ENCODE measurements at places on chromosomes 2 and 18.
A peak's percentile ranks its signal among the peaks of the same experiment; 100 is the strongest.

DNA sequence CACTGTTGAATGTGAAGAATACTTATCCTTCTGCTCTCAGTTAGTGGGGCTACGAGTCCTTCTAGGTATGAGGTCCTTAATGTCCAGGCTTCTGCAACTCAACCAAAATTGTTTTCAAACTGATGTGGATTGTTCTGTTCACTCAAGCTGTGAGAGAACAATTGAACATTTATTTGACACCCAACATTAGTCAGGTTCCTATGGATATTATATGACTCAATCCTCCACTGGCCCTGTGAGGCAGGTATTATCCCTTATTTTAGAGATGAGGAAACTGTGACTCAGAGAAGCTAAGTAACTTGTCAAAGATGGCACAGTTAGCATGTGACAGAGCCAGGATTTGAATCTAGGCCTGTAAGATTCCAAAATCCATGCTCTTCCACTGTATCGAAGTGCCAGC, 1.2 kb upstream of the LYG2 start:
- no peak for DNase-seq

GRCh38 chr2:126826491-126826890, 72.2 kb upstream of the TEX51 start:
- DNase-seq: no peak

GRCh38 chr2:228140934-228141528, 40.5 kb downstream of the SPHKAP start:
- no peak for DNase-seq

- no peak for DNase-seq
Observed at GRCh38 chr2:120450196-120450820, 104.4 kb downstream of the INHBB start.

DNA sequence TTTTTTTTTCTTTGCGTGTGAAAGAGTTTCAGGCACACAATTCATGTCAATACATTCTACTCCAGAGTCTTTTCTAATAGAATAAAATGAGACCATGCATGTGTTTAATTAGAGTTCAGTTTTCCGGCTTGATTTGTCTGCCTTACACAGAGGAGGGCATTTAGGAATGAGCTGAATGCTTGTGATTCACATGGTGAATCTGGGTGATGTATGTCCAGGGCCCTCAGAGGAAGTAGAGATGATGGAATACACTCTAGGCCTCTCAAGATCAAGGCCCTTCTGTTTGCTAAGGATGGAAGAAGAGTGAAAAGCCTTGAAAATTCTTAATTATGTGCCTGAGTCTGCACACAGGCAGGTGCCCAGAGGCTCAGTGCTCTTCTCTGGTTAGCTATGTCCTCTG, 71.0 kb upstream of the CYRIA start:
- DNase-seq: no peak

- no peak for DNase-seq
Observed at GRCh38 chr18:60228609-60229595, 143.7 kb downstream of the MC4R start.

GRCh38 chr18:34709750-34710441, at the start of gene DTNA:
DTNA (plus strand) TSS chr18:34710298; CDS start chr18:34755977, 45,679 bp downstream.
- peak; percentile 72 for DNase-seq

GRCh38 chr2:16666449-16666801, 791 bp upstream of the CYRIA start:
- DNase-seq: no peak

GRCh38 chr18:74389171-74389927, 67.8 kb downstream of the DIPK1C start:
- DNase-seq: no peak

GRCh38 chr2:59217360-59217759, 976.2 kb upstream of the FANCL start:
- DNase-seq: no peak

- no peak for DNase-seq
Observed at GRCh38 chr18:24153397-24153796, 14.5 kb downstream of the CABYR start.

DNA sequence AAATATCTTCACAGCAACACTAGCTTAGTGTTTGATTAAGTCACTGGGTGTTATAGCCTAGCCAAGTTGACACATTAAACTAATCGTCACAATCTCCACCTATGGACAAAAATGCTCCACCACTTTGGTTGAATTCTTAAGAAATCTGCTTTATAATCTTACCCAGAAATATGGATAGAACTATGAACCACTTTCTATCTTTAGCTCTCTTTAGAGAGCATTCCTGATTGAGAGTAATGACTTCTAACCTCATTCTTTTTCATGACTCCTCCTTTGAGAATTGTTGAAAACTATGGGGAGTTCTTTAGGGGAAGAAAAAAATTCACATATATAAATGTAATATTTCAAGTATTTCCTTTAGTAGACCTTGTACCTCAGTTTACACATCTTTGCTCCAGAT, 1282.2 kb upstream of the ZEB2 start:
- DNase-seq: no peak

DNA sequence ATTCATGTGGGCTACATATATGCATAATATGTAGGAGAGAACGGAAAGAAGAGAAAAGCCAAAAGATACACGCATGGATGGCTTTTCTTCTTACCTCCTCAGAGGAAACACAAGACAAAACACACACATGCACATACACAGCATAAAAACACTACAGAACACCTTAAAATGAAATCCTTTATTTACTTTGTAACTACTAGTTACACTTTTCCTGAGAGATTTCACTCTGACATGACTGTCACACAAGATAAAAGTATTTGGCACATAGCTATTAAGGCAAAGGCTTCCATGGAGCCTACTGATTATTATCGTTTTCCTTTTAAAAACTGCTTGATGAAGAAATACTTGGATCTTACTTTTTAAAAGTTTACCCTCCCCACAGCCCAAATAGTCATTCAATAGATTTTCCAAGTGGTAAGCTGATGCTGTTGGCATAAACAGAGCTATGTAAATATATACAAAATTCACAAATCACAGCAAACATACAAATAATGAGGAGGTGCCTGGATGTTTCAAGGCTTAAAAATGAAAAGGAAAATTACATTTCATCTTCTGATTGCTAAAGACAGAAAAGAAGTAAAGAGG, 8.6 kb downstream of the ZEB2 start:
- DNase-seq: no peak

- DNase-seq: no peak
Observed at GRCh38 chr18:45805551-45805950, 19.9 kb upstream of the SIGLEC15 start.

GRCh38 chr2:222283634-222284033, 15.2 kb downstream of the PAX3 start:
- DNase-seq: no peak

- no peak for DNase-seq
Observed at GRCh38 chr2:192122141-192122540, 72.6 kb downstream of the TMEFF2 start.

GRCh38 chr2:143390171-143390570, 261.0 kb downstream of the ARHGAP15 start:
- DNase-seq: no peak

GRCh38 chr2:216202626-216203250, 93.6 kb downstream of the XRCC5 start:
- no peak for DNase-seq

- no peak for DNase-seq
Observed at GRCh38 chr2:58702302-58702885, 461.3 kb upstream of the FANCL start.

DNA sequence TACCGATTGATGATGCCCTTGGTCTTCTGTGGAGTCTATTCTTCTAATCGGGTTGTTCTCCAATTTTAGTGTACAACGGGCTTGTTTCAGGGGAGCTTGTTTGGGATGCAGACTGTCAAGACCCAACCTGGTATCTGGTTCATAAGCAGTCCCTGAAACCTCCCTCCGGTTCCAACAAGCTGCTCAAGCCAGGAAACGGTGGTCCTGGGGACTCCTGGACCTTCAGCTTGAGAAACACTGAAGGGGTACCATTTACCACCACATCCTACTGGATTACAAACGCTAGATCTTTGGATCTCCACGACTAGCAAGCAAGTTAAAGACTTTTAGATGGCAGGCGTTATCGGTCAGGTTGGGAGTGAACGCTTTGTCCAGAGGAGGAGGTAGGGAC, 2.0 kb downstream of the BCL2 start:
- no peak for DNase-seq

DNA sequence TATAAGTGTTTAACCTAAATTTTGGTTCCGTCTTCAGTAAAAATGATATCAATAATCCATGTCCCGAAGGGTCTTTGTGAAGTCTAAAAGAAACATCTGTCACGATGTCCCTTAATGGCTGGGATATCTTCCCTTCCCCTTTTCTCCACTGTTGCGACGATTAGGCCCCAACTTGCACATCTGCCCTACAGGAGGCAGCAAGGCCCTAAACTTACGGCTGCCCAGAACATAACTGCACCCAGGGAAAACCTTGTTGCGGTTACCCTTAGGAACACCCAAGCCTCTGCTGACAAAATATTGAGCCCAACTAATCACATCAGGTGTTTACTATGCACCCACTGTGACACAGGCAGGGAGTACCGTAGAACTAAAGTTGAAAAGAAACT, 1.3 kb upstream of the SMAD2 start:
- DNase-seq: peak; percentile 36

DNA sequence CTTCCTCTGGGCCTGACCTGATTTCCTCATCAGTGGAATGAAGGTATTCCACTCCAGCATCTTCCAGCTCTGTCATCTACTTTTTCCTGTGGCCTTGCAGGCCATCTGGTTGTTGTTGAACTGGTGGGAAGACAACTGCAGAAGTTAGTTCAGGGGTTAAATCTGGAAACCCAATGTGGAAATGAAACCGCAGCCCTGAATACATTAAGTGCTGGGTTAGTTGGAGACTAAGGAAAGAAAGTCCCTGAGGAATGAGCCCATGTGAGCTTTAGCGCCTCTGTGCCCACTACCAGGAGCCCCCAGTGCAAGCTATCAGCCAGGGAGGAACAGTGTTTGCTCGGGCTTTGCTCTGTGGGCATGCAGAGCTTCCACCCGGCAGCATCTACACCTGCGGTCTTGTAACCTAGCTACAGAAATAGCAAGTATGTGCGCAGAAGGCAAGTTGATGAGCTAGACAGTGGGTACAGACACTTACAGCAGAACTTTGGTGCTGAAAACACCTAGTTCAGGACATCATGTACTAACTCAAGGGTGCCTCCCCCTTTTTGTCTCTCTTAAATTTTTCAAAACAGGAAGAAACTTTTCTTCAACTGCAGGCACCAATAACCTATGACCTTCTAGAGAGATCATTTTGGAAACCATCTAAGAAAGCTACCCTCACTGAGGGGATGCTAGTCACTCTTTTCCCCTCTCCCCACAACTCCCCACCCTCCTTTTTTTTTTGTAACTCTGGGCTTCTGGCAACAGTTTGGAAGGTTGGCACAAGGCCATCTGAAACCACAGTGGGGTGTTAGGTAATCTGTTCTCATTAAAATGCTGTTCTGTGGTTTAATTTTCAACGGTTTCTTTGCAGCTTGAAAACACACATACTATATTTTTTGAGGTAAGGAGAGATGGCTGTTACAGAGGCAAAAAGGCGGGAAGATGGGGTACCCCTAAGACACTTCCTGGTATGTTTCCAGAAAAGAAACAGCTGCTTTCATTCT, 18.3 kb upstream of the CXCR4 start:
- peak; percentile 10 for DNase-seq

DNA sequence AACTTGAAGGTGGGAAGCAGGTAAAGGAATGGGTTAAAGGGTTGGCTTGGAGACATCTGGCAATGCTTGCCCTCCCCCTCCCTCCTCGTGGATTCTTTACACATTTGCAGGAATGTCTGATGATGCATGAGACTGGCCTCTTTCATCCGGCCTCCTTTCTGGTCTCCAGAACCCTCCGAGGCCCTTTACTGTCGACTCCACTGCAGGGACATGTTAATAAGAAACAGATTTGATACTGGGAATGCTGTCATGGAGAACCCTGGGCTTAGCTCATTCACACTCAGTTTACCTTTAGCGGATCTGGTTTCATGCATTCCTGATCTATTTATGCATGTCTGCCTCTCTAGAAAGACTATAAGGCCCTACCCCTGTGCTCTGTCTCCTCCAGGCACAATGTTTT, 238.7 kb downstream of the TGIF1 start:
- no peak for DNase-seq

- DNase-seq: no peak
Observed at GRCh38 chr2:18467749-18468360, 92.6 kb downstream of the RDH14 start.

DNA sequence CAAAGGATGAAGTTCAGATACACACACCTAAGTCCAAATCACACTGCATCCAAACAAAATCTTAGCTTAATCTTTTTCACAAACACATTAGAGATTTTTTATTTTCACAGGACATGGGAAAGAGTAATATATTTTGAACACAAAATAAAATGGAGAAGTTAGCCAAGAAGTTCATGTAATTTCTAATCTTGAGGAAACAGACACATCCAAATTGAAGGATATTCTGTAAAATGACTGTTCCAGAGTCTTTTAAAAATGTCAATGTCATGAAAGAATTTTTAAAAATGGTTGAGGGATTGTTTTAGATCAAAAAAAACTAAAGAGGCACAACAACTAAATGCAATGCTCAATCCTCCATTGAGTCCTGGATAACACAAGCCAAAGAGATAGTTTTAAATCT, 12.4 kb upstream of the RAPGEF4 start:
- no peak for DNase-seq

All from NCI-H1105 (cell line).